ENCODE measurements at places on chromosomes 2 and 18.

GRCh38 chr18:78620326-78620725 is 359.3 kb upstream of the SALL3 start:
- DNase-seq, result no peak

GRCh38 chr2:215609089-215610032 is 173.5 kb upstream of the FN1 start:
- DNase-seq, result no peak

GRCh38 chr2:209525834-209526281 is 102.0 kb downstream of the MAP2 start:
- no peak for DNase-seq

- DNase-seq, result peak; percentile 82
Observed at GRCh38 chr2:127415593-127416505, 2.4 kb upstream of the PROC start.

DNA sequence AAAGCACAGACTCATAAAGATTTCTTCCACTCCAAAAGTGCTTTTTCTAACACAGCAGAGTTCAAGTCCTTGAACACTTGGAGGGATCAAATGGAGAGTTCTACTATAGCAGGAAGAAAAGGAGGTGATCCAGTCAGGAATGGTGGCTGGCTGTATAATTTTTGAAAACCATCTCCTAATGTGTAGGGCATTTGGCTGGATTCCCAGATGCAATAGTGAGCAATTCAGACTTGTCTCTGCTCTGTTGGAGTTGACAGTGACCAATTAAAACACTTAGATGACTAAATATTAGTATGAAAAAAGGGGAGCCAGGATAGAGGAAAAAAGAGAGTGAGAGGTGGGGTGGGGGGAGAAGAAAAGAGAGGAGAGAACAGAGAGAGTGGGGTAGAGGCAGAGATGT is 5.3 kb upstream of the G6PC2 start:
- DNase-seq, result no peak

GRCh38 chr18:9946831-9947230 is 33.0 kb downstream of the VAPA start:
- no peak for DNase-seq

- DNase-seq, result peak; percentile 78
Observed at GRCh38 chr2:178761759-178762371, 45.4 kb downstream of the TTN start.

GRCh38 chr18:62944454-62944853 is 229.1 kb downstream of the PHLPP1 start:
- no peak for DNase-seq

DNA sequence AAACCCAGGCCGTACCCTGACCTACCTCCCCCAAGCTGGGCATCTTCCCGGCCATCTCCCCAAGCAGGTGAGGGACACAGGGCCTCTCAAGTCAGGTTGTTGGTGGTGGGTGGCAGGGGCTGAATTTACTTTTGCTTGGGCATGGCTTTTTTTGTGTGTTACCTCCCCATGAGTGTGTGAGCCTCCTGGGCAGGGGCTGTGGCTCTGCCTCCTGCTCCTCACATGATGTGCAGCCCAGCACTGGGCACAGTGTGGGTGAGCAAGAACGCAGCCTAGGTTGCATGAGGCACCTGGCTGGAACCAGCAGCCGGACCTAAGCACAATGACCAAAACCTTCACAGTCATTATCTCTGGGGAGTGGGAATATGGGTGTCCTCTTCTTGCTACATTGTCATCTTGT is 22.3 kb downstream of the CELF4 start:
- DNase-seq, result no peak

DNA sequence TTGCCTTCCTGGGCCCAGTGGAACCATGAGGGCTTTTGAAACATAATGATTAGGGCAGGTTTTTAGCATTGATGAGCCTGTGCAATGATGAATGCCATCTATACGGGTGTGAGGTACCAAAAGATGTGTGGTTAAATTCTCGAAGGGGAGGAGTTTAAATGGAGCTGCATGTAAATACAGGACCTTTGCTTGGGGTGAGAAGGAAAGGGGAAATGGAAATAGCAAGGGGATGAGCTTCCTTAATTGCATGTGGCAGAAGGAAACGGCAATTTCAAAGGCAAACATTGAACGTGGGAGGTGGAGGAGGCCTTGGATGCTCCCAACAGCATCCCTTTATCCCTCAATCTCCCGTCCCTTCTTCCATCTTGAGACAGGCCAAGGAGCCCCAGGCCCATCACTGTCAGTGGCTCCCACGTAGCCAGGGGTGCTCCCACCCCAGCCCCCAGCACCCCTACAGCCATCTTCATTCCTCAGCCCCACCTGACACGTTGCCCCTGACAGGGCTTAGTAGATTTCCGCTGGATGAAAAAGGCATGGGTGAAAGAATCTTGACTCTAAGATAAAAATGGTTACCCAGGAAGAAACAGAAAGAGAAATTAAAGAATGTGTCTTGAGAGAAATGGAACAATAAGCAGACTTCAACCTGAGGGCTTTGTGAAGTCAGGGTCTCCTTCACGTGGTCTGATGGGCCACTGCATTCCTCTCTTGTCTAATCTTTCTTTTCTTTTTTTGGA is 32.5 kb downstream of the INPP5D start:
- no peak for DNase-seq

DNA sequence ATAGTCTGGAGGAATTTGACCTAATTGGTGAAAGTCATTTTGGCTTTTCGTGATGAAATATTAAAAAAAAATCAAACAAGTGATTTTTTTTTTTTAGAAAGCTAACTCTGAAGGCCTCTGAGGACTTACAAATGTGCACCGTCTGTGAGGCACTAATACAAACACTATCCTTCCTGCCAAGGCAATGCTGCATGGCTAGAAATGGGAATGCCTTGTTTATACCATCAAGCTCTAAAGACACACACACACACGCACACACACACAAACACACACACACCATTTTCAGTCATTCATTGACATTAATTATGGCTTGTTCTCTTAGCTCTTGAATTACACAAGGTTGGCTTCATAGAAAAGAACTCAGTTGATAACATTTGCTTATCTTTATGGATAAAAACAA is 1242.0 kb upstream of the ACVR2A start:
- no peak for DNase-seq

- no peak for DNase-seq
Observed at GRCh38 chr2:66481100-66481549, 46.2 kb downstream of the MEIS1 start.

- no peak for DNase-seq
Observed at GRCh38 chr2:127569666-127570065, 34.2 kb downstream of the MYO7B start.

DNA sequence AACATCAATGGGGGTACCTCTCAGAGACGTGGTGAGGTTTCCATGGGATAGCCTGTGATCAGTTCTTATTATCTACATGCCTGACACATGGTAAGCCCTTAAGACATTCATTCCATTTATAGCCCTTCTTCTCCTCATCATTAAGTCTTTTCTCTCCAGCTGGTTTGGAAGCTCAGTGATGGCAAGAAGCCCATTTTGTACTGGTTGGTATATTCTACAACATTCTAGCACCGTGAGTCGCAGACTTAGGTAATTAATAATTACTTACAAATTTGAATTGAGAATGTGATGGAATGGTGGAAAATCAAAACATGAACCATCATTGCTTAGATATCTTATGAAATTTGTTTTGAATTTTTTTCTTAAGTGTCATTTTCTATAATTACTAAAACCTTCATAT is 472.6 kb downstream of the DLGAP1 start:
- DNase-seq, result no peak

- DNase-seq, result no peak
Observed at GRCh38 chr2:110747522-110748488, 15.4 kb downstream of the ACOXL start.

DNA sequence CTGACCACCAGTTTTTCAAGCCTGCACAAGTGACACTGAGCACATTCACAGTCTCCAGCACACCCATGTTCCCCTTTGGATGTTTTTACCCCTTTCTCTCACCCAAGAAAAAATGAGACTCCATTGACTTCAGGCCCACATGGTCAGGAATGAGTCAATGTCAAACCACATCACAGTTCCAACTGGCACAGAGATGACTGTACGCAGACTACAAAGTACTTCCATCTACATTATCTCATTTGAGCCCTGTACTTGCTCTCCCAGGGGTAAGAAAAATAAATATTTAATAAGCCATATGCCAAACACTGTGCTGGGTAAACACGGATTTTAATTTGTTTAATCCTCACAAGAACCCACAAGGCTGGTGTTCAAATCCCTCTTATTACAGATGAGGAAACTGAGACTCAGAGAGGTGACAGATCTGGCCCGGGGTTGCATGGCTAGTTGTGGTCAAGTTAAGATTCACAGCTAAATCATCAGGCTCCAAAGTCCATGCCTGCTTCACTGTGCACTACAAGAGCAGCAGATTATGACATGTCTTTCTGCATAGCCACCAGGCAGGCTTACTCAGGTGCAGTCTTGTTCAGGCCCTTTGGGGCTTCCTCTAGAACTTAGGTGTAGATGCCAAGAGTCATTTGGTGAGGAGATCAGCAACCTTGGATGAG is 106.1 kb downstream of the TXNL1 start:
- DNase-seq, result no peak

DNA sequence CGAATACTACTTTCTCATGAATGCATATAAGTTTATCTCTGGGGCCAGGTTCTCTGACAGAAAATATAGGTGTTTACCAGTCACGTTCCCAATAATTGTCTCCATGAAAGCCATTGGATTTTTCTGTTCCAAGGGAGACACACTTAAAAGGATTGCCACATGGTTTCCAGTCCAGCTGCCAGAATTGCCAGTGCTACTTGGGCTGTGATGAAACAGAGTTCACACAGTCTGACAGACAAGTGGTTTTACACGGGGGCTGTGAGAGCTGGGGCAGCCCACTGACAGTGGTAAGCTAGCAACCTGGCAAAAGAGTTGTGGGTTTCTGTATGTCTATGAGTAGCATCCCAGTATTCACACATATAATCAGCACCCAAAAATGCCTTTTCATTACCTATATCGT is 27.7 kb upstream of the ATRAID start:
- DNase-seq, result no peak

DNA sequence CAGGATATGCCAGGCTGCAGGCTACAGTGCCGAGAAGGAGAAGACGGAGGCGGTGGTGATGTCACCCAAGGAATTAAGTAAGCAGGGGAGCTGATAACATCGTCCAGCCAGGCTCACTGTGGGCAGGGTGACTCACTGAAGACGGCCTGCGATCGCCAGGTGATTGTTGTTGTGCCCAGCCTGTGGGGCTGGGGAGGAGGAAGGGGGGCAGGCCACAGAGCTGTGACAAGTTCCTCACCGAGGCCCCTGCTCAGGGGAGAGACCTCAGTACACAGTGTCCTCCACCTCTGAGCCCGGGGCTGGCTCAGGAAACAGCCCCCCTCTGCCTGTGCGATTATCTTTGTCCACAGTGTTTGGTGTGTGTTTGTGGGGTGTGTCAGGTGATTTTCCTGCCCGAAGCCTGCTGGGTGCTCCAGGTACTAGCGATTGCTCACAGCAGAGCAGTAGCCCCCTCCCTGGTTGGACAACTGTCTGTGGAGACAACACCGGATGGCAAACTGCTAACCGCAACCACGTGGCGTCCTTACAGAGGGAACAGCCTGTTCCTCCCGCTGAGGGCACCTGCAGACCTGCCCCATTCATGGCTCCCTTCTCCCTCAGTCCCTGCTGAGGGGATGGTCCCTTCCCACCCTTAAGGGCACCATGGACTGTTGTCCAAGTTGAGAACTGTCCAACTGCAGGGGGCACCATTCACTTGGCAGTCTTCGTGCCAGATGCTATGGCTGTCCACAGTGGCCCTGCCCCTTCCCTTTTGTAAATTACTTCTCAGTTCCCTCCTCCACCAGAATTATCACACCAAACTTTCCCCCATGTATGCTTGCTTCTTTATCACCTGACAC is 95.1 kb downstream of the ZFP36L2 start:
- DNase-seq, result peak; percentile 15

DNA sequence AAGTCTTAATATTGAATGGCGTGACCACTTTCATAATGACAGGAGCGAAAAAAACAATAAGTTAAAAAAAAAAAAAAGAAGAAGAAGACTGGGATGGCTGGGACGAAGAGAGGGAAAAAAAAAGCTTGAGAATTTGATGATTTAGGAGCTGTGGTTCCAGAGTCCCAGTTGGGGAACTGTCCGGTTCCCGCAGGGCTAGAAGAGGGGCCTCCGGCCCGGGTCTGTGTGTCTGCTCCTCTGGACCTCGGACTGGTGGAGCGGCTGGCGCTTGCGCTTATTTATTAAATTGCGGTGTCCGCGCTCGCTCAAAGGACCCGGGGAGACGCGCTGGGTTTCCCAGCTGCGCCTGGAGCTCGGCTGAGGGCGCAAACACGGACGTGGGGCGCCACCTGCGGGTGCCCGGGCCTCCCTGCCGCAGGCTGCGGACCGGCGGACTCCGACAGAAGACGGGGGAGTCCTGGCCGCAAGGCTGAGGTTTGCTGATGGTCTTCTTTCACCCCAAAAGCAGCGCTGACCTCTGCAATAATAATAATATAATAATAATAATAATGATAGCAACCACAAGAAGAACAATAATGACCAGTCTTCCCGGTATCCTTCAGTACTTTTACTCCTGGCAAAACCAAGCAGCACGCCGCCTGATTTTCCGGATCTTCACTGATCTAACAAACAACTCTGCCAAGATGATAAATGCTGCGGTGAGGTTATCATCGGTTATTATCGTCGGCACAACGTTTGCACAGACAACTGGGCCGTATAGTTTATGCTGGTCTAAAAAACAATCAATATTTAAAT is at the start of gene CBLN2:
Gene CBLN2 (minus strand): TSS at position 251 of the 795 bp plus-strand sequence. CDS start 2,182 bp downstream, outside the sequence.
- peak; percentile 95 for DNase-seq

GRCh38 chr18:30406728-30407127 is 635.8 kb downstream of the DSC3 start:
- no peak for DNase-seq

DNA sequence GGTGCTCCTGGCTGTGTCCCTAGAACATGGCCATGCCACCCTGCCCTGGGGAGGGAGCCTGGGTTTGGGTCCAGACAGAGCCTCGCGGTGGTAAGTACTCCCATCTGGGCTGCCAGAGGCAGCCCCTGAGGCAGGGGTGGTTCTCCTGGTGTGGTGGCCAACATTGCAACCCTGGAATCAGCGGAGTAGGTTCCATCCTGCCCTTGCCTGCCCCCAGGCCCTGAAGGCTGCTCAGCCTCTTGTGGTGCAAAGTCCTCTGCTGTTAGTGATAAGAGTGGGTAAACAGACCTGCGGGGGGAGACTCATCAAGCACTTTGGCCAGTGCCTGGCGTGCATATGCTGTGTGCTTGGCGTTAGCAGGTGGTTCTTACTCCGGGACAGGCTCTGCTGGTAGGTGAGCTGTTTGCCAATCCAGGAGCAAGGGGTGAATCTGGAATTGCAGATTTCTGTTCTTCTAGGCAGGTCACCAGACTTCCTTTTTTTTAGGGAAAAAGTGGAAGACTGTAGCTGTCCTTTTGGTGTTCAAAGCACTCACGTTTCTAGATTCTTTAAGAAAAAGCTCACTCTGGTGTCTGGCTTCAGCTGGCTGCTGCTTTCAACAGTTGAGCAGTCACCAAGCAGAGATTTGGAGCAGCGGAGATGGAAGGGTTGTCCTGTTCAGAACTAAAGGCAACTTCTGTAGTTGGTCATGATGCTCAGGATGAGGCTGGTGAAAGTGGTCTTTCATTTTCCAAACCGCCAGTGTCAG is 3.2 kb downstream of the CNNM3 start:
- DNase-seq, result peak; percentile 81

Measured in NCI-H510A treated with DMSO at 0.1 percent for 48 hours (cell line).